ENCODE measurements at places on chromosomes 6 and 20.

DNA sequence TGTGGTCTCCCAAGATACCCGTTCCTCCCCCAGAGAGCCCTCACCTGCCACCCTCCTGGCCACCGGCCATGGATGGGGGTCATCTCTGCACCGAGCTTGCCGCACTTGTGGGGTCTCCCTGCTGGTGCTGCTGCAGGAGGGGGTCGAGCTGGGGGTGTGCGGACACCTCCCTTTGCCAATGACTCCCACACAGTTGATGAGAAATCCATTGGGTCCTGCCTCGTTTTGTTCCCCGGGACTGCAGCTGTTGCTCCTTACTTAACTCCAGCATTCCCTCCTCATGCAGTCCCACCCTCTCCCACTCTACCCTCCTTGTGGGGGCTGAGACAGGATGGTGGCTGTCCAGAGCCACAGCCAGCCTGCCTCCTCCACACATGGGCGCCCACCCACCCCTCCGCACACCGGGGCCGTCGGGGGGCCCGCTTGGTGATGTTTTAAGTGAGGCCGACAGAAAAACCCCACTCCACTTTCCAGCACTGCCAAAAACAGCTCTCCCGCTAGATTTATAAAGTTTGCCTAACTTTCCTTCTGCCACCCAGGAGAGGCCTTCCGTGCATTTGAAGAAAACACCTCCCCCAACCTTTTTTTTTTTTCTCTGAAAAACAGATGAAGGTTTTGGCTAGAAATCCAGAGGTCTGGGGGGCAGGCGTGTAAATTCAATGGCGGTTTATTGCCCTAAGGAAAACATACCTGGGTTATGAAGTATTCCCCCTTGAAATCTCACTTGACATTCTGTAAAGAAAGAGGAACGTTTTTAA lies 53.5 kb upstream of the APCDD1L start:
- no peak for DNase-seq

DNA sequence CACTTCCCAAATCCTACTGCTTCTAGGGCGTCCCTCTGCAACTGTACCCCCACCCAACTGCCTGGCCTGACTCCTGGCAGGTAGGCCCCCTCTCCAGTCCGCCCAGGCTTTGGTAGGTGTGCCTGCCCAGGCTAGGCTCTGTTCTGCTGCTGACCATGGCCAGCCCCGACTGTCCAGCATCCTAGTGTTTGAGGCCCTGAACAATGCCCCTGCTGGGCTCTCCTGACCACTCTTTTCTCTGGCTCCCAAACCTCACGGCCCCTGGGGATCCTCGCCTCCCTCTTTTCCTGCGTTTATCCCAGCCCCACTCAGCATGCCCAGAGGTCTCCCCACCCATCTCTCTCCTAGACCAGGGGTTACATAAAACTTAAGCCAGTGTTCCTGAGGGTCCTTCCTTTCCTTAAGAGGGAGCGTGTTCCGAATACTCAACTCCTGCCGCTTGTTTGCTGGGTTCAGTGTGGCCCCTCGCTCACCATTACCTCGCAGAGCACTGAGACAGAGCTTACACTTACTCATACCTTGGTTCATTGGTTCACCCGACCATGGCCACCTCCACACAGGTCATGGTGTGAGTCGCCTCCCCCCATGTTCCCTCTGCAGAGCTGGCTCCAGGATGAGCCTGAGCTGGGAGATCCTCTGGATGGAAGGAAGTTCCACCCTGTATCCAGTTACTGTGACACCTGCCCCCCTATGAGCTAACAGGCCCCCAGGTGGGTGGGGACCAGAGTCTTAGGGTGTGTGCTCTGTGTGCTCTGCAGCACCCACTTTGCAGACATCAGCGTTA lies 21.0 kb upstream of the MYT1 start:
- DNase-seq = no peak

GRCh38 chr6:5684320-5685053 lies 322.2 kb downstream of the NRN1 start:
- DNase-seq = no peak

- DNase-seq = no peak
Observed at GRCh38 chr6:137743493-137743892, 123.6 kb upstream of the TNFAIP3 start.

DNA sequence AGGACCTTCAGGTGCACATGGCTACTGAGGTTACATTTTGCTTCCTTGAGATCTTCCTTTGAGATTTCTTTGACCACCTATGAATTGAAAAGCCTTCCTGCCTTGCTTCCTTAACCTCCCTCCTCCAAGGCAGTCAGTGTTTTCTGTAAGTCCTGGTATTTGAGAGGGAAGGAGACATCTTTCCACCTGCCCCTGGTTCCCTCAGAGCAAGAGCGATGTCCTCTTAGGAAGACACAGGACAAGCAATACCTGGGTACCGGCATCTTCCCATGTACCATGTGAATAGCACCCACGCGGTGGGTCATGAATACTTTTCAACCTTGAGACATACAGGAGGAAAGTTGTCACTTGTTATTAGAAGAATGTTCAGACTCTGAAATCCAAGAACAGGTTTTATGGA lies 37.1 kb downstream of the GINS1 start:
- no peak for DNase-seq

- DNase-seq = no peak
Observed at GRCh38 chr20:46137816-46138215, 19.7 kb downstream of the CD40 start.

- DNase-seq = no peak
Observed at GRCh38 chr6:129920103-129920798, 59.1 kb upstream of the TMEM244 start.

DNA sequence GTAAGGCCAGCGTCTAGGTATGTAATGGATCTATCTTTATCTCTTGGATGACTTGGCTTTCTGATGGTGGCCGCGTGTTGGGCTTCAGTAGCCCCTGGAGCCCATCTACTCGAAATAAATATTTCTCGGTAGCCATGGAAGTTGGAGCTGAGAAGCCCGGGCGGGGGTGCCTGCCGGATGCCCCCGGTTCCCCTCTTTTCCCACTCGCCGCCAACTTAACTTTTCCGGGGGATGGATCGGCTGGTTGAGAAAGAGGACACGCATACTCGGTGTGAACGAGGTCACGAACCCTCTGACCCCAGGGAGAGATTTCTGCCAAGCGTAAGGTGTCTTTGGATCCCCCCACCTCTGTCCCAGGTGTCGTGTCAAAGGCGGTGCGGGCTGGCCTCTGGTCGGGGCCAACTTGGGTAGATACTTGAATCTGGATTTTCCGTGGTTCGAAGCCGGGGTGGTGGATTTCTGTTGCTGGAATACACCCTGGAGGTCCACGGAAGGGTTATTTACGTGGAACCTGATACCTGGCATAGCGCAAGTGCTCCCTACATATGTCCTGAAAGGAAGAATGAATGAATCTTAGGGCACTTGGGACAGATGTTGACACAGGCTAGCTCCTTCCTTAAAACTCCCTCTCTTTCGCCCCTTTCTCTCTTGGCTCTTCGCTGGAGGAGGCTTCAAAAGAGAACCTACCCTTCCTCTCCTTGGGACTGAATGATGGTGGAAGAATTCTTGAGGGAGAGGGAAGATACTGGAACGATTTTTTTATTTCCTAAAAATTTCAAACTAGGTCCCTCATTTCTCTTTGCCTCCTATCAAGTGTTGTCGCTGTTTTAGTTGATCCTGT lies 996 bp downstream of the DOK5 start:
- no peak for DNase-seq

GRCh38 chr20:50528129-50528528 lies 17.9 kb downstream of the PTPN1 start:
- no peak for DNase-seq

Data from activated CD8-positive, alpha-beta memory T cell treated with anti-CD3 and anti-CD28 coated beads for 1 hour (primary cell).